ENCODE measurements at places on chromosomes 13 and 19.
A peak's percentile ranks its signal among the peaks of the same experiment; 100 is the strongest.

GRCh38 chr13:97975848-97976609, 22.6 kb downstream of the IPO5 start:
- peak; percentile 92 for DNase-seq

DNA sequence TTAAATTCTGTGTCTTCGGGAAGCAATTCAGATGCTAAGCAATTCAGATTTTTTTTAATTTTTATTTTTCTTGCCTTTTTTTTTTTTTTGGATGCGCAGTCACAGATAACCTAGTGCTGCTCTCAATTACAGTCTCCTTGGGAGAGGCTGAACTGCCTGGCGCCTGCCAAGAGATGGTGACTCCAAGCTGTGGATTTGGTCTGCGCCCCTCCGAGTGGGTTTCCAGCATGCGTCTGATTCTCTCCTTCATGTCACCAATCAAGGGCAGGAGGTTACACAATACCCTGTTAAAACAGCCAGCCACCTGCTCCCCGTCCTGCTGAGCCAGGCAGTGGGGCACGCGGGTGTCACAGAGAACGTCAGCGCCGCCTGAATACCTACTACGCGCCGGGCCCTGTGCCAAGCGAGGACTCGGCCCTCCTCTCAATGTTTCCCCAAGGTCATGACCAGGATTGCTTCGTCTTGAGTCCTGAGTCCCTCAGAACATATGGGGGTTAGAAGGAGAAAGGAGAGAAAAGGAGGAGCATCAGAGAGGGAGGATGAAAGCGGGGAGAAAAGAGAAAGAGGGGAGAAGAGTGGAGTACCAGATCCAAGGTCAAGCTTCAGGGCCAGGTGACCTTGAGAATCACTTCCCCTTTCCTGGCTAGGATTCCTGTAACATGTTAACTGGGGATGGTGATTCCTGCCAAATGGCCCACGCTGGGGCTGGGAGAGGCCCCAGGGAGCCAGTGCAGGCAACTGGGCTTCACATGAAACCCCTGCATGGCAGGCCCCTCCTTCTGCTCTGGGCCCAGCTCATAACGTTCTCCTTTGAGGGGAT, 213.6 kb downstream of the URI1 start:
- no peak for DNase-seq

DNA sequence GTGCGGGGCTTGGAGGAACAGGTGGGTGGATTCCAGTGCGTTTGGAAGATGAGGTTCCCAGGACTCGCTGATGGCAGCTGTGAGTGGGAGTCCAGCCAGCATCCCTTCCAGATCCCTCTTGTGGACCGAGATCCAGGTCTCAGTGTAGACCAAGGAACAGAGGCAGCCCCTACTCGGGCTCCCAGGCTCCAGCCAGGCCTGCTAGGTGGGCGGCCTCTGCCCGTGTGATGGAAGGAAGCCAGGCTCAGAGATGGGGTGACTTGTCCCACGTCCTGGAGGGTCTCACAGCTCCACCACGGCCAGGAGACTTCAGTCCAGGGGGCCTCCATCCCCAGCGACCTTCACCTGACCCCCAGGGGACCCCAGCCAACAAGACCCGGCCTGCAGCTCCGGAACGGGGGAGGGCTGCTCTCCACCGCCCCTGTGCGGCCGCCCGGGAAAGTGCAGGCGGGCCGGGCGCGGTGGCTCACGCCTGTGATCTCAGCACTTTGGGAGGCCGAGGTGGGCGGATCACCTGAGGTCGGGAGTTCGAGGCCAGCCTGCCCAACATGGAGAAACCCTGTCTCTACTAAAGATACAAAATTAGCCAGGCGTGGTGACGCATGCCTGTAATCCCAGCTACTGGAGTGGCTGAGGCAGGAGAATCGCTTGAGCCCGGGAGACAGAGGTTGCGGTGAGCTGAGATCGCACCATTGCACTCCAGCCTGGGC, 729 bp upstream of the MADCAM1 start:
- DNase-seq, result peak; percentile 66

GRCh38 chr19:34493649-34494044, 12.1 kb downstream of the WTIP start:
- no peak for DNase-seq

DNA sequence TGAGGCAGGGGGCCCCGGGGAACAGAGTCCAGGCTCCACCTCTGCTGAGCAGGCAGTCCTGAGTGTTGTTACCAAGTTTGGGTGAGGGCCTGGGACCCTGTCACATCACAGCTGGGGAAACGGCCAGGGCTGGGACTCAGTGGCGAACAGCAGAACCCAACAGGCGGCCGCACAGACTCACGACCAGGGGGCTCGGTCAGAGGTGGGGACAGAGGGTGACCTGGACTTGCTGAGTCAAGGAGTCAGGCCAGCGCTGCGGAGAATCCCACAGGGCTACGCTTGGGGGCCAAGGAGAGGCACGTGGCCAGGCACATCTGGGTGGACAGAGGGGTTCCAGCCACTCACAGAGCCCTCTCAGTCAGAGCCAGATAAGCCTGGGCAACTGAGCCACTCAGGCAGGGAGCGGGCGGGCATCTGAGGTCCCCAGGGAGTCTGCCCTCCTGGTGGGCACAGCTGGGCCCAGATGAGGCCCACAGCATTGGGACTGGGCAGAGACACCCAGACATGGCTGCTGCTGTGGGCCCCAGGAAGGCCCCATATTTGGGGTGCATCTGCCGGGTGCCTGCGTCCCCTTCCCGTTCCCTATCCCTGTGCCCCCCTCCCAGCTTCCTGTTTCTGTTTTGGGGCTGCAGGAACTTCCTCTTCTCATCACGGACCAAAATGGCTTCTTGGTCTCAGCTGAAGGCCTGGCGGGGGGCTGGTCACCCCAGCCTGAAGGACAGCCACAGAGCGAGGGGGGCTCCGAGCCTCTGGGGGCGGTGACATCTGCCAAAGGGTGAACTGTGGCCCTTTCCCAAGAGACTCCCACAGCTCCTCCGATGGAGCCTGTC, 34.0 kb downstream of the CEBPA start:
- DNase-seq, result no peak

- DNase-seq, result no peak
Observed at GRCh38 chr13:113638173-113638746, 19.7 kb downstream of the ATP4B start.

DNA sequence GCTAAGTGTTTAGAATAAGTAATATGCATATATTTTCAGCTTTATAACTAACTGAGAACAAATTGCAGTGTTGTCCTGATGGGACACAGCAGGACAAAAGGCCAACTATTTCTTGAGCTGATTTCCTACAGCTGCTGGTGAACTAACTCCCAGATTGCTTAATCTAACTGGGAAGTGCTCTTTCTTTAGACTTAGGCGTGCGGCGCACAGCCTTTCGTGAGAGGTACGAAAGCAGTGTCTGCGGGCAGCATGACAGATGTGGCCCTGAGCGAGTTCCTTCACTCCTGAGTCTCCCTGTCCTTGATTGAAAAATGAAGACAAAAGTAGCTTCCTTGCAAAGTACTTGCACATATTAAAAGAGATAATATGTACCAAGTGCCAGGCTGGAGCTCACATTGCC, 47.3 kb upstream of the NPAS1 start:
- no peak for DNase-seq

GRCh38 chr13:112689303-112690245, at the start of gene ATP11A:
ATP11A (plus strand) TSS chr13:112690038; CDS start chr13:112690417, 379 bp downstream.
- DNase-seq, result peak; percentile 89

DNA sequence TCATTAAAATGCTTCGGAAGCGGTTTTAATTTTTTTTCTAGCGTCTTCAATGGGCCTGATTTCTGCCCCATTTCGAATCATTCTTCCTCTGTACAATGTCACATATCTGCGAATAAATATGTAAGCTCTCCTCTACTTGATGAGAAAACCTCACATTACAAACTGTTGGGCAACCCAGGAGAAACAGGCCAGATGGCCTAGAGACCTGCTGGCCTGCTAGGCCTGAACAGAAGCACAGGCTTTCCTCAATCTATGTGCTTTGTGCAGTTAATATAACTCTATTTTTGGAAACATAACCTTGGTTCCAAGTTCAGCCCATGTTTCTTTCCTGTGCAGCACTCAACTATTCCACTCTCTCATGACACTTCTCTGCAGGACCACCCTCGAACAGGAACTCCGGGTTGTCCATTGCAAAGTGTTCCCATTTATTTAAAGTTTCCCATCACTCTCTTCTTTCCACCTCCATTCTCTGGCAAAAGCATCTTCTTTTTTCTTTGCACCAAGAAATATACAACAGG, 42.0 kb downstream of the DCLK1 start:
- DNase-seq, result no peak

- no peak for DNase-seq
Observed at GRCh38 chr13:113959198-113959597, 14.7 kb downstream of the C13orf46 start.

DNA sequence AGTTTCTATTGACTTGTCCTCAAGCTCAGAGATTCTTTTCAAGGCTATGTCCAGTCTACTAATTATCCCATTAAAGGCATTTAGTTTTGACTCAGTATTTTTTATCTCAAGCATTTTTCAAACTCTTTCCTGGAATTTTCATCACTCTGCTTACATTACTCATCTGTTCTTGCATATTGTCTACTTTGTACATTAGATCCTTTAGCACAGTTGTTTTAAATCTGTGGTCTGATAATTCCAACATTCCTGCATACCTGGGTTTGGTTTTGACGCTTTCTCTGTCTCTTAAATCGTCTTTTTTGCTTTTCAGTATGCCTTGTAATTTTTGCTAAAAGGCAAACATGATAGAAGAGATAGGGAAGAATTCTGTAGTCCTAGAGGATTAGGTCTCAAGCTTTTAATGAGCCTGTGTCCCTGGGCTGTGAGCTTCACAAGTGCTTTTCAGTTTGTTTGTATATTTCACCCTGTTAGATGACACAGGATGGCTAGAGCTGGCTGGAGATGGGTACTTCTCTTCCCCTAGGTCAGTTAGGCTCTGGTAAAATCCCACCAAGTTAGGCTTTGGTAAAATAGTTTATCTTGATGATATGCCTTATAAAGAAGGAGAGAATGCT, 46.1 kb upstream of the GPC6 start:
- DNase-seq, result no peak

DNA sequence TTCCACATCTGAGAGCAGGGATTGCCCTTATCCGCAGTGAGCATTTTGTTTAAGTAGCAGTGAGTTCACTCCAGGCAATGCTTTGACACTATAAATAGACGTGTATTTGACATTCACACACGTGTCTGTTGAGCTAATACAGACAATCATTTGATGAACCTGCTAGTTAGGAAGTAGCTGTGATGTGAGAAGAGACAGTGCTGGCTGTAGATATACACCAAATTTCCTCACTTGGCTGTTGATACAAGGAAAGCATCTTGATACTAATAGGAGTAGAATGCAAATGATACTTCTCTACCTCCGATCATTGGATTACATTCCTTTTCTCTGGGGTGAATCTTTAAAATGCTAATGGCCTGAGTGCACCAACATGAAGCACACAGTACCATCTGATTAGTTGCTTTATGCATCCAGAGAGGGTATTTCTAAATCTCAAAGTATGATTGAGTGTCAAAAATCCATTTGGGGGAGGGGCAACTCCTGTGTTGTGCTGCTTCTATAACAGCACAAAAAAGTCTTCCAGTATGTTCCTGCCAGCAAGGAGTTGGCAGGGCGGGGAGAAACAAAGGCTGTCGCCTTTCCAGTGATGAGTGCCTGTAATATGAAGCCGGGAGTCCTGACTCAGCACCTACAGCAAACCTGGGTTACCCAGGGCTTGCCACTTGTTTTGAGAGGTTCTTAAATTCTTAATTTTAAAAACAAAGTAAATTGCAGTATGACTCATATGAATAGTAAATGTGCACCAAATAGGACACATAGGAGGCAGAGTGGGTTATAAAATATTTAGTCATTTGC, 7.0 kb downstream of the CUL4A start:
- no peak for DNase-seq

DNA sequence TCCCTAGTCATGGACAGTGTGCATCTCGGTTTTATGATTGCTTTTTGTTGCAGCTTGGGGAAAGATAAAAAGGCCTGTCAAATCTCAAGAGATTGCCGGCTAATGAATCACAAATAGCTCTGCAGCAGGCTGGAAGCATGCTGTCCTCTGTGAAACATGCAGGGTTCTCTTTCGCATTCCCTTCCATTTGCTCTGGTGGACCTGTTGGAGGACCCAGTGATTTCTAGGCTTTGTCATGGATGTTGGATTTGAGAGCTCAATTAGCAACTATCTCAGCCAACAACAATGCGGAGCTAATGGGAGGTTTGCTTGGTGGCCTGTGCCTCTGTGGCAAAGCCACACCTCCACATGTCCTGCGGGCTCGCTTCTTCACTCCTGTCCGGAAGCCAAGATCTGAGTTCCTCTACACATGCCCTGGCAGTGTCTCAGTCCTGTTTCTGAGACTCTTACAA, 418.1 kb upstream of the ARGLU1 start:
- DNase-seq, result no peak

GRCh38 chr19:58021541-58022282, 12.1 kb upstream of the ZSCAN1 start:
- no peak for DNase-seq

- DNase-seq, result no peak
Observed at GRCh38 chr13:25345576-25345975, 26.2 kb upstream of the ATP8A2 start.

GRCh38 chr13:98524391-98524790, 52.5 kb downstream of the STK24 start:
- DNase-seq, result no peak

DNA sequence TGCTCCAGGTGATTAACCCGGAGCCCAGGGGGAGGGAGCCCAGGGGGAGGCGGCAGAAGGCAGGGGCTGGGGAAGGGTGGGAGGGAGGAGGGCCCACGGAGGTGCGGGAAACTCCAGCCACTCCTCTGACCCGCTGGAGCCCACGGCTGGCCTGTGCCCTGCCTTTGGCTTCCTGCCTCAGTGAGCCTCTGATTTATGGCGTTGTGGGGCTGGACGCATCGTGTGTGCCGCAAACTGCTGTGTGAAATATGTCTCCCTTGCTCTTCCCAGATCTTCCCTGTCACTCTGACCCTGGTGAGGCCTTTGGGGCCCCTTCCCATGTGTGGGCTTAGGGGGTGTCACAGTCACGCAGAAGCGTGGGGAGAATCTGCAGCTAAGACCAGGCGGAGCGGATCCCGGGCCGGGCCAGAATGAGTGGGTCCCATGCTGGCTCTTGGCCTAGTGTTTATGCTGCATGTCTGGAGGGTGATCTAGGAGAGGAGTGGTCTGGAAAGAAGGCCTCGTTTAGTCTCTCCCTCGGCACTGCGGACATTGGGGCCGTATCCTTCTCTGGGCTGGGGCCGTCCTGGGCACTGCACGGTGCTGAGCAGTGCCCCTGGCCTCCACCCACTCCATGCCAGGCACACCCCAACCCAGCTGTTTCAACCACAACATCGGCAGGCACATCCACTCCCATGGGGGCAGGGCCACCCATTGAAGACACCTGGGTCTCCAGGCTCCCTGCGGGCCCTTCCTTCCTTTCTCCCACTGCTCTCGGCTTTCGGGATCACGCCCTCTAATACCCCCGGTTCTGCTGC, 123.0 kb downstream of the KDM4B start:
- DNase-seq, result no peak

- DNase-seq, result no peak
Observed at GRCh38 chr13:101139081-101139480, 277.2 kb downstream of the NALCN start.
